ENCODE measurements at places on chromosomes 13 and 19. TPM values are rescaled to one million over a fixed set of nuclear protein-coding genes. Genes with fewer than 3 reads are reported as not detected.

KIRREL2 gene
- total RNA-seq = 0.47 TPM

ZNF443 gene
- 0.74 TPM for total RNA-seq

TEKTIP1 gene
- total RNA-seq = not detected

ZNF625 gene
- not detected for total RNA-seq

MCEMP1 gene
- not detected for total RNA-seq

SLC7A1 gene
- 26.1 TPM for total RNA-seq

LMTK3 gene
- 2.1 TPM for total RNA-seq

POSTN gene
- 0.05 TPM for total RNA-seq

DNAJC15 gene
- 0.10 TPM for total RNA-seq

CCDC194 gene
- not detected for total RNA-seq

CLEC4G gene
- total RNA-seq = not detected

ERFL gene
- 0.46 TPM for total RNA-seq

PTPRS gene
- 27.7 TPM for total RNA-seq

GRK1 gene
- total RNA-seq = 0.04 TPM

BCAM gene
- total RNA-seq = 63.9 TPM

GRIN2D gene
- 8.2 TPM for total RNA-seq

CAPN12 gene
- total RNA-seq = 6.1 TPM

CABP5 gene
- total RNA-seq = not detected

SCEL gene
- 0.79 TPM for total RNA-seq

IFNL3 gene
- not detected for total RNA-seq

KLK2 gene
- not detected for total RNA-seq

ATP8A2 gene
- not detected for total RNA-seq

ZNF43 gene
- 3.2 TPM for total RNA-seq

UFM1 gene
- total RNA-seq = 31.1 TPM

MAST3 gene
- 2.1 TPM for total RNA-seq

HIF3A gene
- 0.12 TPM for total RNA-seq

SOHLH2 gene
- not detected for total RNA-seq

ZNF580 gene
- 53.4 TPM for total RNA-seq

KHSRP gene
- 187 TPM for total RNA-seq

S1PR5 gene
- total RNA-seq = 2.0 TPM

FPR1 gene
- total RNA-seq = 0.13 TPM

CEACAM19 gene
- total RNA-seq = 9.3 TPM

CRX gene
- not detected for total RNA-seq

STAP2 gene
- total RNA-seq = not detected

RNF17 gene
- not detected for total RNA-seq

FBN3 gene
- total RNA-seq = not detected

PNMA8A gene
- 9.3 TPM for total RNA-seq

CLEC17A gene
- not detected for total RNA-seq

ZNF30 gene
- total RNA-seq = 6.4 TPM

ODAD3 gene
- 0.49 TPM for total RNA-seq

SLC15A1 gene
- total RNA-seq = not detected

ADAT3 gene
- total RNA-seq = 4.2 TPM

ADPRHL1 gene
- total RNA-seq = 14.4 TPM

TIMM44 gene
- total RNA-seq = 24.8 TPM

TSKS gene
- not detected for total RNA-seq

SH3GL1 gene
- 59.3 TPM for total RNA-seq

TLE6 gene
- 5.0 TPM for total RNA-seq

EBI3 gene
- 3.8 TPM for total RNA-seq

ZNF534 gene
- total RNA-seq = not detected

PABPC3 gene
- total RNA-seq = 0.15 TPM

LILRB3 gene
- total RNA-seq = 0.20 TPM

DACT3 gene
- total RNA-seq = 0.42 TPM

RNF225 gene
- total RNA-seq = 0.19 TPM

SOX1 gene
- not detected for total RNA-seq

TJP3 gene
- 1.1 TPM for total RNA-seq

ZNF556 gene
- total RNA-seq = not detected

OR10H1 gene
- total RNA-seq = not detected

THSD1 gene
- 7.3 TPM for total RNA-seq
